ENCODE measurements at places on chromosomes 1 and 21.

DNA sequence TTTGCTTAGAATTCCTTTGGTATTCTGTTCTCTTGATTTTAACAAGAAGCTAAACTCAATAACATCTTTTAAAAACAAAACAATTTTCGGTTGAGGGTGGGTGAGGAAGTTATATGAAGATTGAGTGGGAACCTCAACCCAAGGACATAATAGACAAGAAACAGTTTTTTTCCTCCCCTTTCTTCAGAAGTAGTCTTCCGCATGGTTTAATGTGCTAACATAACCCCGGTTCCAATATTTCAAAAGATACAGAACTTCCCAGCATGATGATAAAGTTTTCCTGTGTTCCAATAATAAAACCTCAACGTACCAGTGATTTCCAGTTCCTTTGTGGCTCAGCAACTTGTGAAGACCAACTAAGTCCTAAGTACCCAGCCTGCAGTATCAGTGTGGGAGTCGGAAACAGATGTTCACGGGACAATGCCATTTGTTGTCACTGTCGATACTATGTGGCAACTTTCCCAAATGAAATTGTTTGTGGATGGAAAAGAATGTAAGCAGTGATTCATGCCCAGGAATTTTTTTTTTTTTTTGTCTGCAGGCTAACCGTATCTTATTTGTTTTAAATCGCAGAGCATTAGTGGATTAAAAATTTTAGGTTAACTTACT, 48.5 kb downstream of the NR5A2 start:
- DNase-seq = no peak

DNA sequence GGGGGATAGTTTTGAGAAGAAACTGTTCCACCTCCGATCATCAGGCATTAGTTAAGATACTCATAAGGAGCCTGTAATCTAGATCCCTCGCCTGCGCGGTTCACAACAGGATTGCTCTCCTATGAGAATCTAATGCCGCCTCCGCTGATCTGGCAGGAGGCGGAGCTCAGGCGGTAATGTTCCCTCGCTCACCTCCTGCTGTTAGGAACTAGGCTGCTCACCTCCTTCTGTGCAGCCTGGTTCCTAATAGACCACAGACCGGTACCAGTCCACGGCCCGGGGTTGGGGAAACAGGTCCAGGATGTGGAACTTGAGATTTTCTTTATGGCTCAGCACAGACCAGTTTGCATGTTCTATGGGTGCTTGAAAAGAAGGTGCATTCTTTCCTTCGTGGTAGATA, 27.2 kb upstream of the FAM3B start:
- no peak for DNase-seq

DNA sequence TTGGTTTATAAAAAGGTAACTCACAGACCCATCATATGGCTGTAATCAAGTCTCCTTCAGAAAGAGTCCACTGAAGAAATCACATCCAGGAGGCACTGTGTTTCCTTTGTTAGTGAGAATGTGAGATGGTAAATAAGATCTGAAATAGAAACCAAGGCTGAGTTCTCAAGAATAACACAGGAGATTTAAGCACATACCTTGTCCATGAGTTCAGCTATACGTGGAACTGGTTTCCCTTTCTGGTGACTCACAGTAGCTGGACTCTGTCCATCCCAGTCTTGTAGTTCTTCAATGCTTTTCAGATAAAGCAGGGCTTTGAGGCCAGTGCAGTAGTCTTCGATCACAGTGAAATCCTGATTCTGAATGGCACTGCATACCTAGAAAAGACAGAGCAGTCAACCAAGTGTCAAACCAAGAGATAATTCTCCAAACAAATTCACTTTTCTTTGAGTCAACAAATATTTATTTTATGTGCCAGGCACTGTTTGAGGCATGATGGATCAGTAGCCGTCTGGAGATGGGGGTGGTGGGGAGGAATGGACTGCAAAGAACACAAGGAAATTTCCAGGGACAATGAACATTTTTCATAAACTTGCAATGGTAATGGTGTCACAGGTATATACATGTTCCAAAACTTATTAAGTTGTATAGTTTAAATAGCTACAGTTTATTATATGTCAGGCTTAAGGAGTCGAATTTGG, 471.4 kb downstream of the PTBP2 start:
- no peak for DNase-seq

GRCh38 chr1:1922956-1923833, 4.1 kb upstream of the TMEM52 start:
- DNase-seq = no peak
